ENCODE measurements at places on chromosomes 6 and 20. TPM values are rescaled to one million over a fixed set of nuclear protein-coding genes. Genes with fewer than 3 reads are reported as not detected.

Gene SIRPB1
- total RNA-seq: 0.62 TPM

Gene DNAH8
- total RNA-seq: 0.09 TPM

Gene TBC1D7
- 52.8 TPM for total RNA-seq

Gene NRM
- 12.4 TPM for total RNA-seq

Gene DSP
- total RNA-seq: 38.3 TPM

Gene PKIB
- 153 TPM for total RNA-seq

GRCh38 chr6:150470960-150471665 is 102.3 kb downstream of the IYD start:
- no peak for DNase-seq

GRCh38 chr6:47834196-47834595 is 52.4 kb downstream of the OPN5 start:
- no peak for DNase-seq

DNA sequence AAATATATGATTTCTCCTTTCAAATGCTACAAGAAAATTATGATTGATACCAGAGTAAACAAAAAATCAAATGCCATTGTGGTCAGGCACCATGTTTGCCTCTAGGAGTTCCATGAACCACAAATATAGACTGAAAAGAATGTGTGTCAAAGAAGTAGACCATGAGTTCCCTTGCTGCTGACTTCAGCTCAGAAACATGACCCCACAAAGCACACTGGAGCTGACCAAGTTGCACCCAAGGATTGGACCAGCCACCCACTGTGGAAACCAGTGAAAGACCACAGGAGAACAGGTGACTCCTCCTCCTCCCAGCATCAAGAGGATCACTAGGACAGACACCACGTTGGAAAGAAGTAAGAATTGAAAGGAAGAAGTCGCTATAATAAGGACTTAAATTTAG is 90.8 kb upstream of the TENT5A start:
- DNase-seq: no peak

DNA sequence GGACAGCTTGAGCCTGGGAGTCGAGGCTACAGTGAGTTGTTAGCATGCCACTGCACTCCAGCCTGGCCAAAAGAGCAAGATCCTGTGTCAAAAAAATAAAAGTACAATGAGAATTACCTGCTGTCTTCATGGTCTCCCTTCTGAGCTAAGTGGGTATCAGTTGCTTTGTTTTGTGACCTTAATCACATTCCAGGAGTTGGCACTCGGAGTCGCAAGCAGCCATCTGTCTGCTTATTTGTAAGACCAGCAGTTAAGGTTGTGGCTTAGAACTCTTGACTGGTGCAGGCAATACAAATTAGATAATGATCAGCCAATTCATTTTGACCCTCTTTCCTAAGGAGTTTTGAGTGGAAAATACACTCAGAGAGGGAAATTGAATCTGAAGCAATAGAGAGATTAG is 114.0 kb downstream of the MYO6 start:
- no peak for DNase-seq
